ENCODE measurements at places on chromosomes 11 and 22.

DNA sequence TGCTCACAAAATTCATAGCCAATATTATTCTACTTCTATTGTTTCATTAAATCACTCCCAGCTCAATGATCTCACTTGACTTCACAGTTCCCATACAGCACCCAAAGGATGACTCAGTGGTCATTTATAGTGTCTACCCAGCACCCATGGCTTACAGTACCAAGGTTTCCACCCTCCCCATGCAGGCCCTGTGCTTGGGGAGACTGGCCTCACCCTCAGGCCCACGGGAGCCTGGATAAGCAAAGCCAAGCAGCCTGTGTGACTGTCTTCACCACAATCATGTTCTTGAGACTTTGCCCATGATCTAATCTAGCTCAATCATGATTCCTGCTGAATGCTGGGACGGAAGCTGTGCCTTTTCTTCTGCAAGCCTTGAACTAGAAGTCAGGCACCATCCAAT, 97.6 kb downstream of the SLC36A4 start:
- DNase-seq = no peak

GRCh38 chr11:1572197-1573076, at the start of gene DUSP8:
Gene DUSP8, minus strand, starts transcription at chr11:1572271. Its CDS starts 6,445 bp downstream, at chr11:1565826.
- peak; percentile 92 for DNase-seq

GRCh38 chr11:3052109-3052479, 5.1 kb downstream of the CARS1 start:
- peak; percentile 30 for DNase-seq

- DNase-seq = no peak
Measured at GRCh38 chr11:129210831-129211181, 18.7 kb upstream of the ARHGAP32 start.

- DNase-seq = peak; percentile 87
Measured at GRCh38 chr22:46803031-46803880, 40.8 kb downstream of the TBC1D22A start.

GRCh38 chr11:3802011-3802790, 4.8 kb upstream of the NUP98 start:
- no peak for DNase-seq

GRCh38 chr11:93131709-93132108, 66.1 kb downstream of the SLC36A4 start:
- DNase-seq = no peak

DNA sequence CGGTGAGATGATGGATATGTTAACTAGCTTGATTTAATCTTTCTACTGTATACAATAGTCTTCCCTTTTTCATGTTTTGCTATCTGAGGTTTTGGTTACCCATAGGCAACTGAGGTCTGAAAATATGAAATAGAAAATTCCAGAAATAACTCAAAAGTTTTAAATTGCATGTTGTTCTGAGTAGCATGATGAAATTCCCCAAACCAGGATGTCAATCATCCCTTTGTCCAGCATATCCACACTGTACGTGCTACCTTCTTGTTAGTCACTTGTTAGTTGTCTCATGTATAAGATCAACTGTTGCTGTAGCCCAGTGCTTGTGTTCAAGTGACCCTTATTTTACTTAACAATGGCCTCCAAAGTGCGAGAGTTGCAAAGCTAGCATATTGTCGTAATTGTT, 21.2 kb upstream of the OR10W1 start:
- DNase-seq = no peak

GRCh38 chr11:630871-631270, 3.9 kb upstream of the SCT start:
- no peak for DNase-seq

DNA sequence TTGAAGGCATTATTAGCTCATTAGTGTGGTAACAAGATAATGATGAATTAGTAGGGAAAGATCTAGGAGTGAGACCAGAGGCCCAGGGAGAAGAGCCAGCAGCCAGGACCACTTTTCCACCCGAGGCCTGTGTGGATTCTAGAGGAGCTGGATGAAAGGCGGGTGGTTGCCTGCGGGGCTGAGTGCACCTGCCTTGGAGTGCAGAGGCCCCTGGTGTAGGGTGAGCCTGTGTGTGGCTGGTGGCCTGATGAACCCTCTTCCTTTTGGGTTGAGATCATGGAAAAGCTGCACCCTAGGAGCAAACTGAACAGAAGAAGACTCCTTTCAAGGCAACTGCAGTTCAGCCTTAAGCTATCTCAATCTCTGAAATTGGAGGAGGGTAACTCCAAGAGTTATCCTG, 5.9 kb upstream of the TP53AIP1 start:
- no peak for DNase-seq

GRCh38 chr11:134632347-134633119, 220.5 kb upstream of the B3GAT1 start:
- no peak for DNase-seq

- DNase-seq = no peak
Measured at GRCh38 chr11:122804161-122804560, 34.1 kb upstream of the CRTAM start.

GRCh38 chr22:26430600-26430999, 1.5 kb downstream of the ASPHD2 start:
- no peak for DNase-seq

DNA sequence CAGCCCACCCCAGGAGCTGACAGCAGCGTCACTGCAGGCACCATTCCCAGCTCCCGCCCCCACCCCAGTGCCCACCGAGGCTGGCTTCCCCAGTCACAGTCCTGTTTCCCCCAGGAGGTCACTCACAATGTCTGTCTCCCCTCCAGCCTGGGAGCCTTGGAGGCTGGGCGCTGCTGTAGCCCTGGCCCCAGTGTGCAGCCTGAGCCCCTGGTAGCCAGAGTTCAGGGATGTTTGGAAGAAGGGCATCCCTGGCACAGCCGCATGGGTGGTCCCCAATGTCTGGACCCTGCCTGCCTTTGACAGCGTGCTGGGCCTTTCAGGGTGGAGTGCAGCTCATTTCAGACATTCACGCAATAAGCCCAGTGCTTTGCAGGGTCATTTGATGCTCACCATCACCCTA, 4.3 kb downstream of the CAPN5 start:
- no peak for DNase-seq

- no peak for DNase-seq
Measured at GRCh38 chr22:27748751-27749191, 52.8 kb downstream of the MN1 start.

- DNase-seq = no peak
Measured at GRCh38 chr11:26093206-26093605, 238.7 kb upstream of the ANO3 start.

DNA sequence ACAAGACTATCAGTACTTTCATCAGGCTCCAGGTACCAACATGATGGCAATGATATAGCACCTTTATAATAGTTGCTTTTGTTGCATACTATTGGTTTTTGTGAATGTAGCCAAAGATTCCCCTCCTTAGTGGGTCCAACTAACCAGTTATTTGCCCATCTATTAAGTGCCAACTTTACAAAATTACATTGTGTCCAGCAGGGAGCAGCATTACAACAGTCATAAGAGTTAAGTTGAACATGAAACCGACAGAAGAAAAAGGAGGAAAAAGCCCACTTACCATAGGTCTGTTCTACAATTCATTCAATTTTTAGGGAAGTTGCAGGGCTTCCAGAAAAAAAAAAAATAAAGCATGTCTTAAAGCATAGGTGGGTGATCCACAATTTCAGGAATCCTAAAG, 21.6 kb downstream of the IMMP1L start:
- DNase-seq = peak; percentile 7

DNA sequence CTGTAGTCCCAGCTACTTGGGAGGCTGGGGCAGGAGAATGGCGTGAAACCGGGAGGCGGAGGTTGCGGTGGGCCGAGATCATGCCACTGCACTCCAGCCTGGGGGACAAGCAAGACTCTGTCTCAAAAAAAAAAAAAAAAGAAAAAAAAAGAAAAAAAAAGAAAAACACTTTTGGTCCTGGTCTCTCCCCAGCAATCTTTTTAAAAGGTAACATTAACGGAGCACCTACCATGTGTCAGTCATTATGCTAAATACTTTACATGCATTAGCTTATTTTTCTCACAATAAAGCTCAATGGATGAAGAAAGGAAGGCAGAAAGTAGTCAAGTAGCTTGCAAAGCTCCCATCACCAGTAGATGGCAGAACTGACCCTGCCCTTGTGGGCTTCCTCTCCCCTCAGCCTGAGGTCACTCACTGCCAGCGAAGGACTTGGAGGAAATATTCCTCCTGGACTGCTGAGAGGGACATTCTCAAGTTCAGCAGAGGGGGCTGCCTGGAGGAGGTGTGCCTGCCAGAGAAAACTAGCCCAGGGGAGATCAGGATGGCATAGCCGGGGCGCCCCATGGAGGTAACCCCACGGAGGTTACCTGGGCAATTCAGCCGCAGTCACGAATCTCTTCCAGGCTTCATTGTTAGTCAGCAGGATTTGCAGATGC, 15.5 kb downstream of the APOL3 start:
- DNase-seq = no peak

DNA sequence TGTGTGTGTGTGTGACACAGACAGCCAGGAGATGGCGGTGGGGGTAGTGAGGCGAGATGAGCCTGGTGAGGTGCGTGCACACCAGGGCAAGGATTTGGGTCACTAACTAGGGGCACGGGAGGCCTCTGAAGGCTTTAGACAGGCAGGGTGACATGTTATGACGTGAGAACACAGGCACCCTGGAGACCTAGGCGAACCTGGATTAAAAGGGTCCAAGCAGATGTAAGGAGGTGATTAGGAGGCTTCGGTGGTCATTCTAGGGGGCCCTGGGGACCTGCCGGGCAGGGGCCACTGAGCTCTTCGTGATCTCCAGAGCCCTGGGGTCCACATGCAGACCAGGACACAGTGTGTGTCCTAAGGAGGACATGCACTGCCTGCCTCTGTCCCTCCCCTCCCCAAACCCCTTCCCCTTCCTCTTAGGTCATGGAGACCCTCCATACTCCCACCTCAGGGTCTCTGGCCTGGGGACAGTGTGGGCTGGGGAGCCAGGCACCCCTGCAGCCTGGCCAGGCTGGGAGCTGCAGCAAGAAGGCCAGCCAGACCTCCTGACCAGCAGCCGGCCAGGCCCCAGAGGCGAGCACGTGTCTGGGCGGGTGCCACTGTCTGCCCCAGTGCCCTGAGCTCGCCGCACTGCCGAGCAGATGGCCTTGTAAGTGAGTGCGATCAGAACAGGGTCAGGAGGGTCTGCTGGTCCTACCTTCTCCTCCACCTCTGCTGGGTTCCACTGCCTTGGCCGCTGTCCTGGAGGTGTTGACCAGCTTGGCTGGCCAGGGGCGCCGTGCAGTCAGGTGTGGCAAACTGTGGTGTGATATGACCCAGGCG, 32.1 kb downstream of the IFT27 start:
- DNase-seq = no peak

- no peak for DNase-seq
Measured at GRCh38 chr11:465896-466530, 15.9 kb downstream of the PTDSS2 start.

- DNase-seq = no peak
Measured at GRCh38 chr11:18789942-18790341, 1.7 kb downstream of the PTPN5 start.

- no peak for DNase-seq
Measured at GRCh38 chr22:32951807-32952153, 106.4 kb downstream of the SYN3 start.

DNA sequence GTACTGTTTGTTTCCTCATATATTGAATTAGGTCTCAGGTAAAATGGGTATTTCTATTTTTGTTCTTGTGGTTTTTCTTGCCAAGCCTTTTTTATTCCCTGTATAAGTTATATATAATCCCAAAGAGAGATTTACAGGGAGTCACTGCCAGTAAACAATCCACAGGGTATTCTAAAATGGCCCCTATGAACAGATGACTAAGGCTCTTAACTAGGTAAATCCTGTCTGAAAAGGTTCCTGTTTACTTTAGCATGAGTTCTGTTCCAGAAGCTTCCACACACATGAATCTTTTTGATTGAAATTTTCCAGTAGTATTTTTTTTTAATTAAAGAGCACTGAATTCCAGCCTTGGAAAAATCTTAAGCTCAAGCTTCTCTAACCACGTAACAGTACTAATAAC, 552.8 kb upstream of the CCDC179 start:
- no peak for DNase-seq

DNA sequence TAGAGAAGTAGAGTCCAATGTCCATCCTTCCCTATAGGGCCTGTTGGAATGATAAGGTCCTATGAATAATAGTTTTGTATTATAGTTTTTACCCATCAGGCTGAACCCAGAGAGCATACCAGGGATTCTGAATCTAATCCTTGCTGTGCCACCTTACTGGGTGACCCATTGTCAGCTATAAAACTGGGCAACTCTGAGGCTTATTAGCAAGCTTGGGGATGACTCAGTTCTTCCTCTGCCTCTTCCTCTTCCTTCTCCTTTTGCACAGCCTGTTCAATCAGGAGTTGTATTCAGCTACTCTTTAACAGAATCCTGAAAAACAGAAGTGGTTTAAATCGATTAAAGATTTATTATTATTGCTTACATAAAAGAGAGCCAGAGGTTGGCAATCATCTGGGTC, 8.9 kb downstream of the HEPHL1 start:
- no peak for DNase-seq

DNA sequence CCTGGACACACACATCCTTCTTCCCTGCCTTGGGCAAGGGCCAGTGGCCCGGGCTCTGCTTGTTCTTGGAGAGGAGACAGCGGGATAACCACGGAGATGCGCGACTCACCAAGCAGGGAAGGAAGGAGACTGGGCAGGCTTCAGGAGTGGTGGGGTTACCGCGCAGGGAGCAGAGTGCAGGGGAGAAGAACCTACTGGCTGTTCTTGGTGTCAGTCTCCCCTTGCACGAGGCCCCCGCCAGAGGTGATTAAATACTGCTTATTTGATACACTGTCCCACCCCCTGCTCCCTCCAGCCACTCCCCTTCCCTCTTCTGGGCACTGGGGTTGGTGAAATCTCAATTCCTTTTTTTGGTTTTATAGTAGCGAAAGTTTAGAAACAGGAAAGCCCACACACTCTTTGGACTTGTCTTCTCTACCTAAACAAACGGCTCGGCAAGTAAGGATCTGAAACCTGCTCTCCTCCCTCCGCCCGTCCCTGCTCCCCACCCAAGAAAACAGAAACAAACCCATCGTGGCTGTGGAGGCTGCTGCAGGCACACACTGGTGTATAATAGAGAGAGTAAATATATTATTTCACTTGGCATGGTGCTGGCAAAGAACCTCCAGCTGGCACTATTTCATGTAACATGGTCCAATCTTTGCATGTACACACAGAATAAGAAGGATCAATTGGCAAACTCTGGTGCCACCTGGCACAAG, 10.8 kb downstream of the LARGE2 start:
- peak; percentile 77 for DNase-seq

GRCh38 chr11:10908215-10908951, 50.5 kb upstream of the ZBED5 start:
- no peak for DNase-seq
